GM13977 (cell line): ENCODE measurements at places on chromosomes 6 and 20.
A peak's percentile ranks its signal among the peaks of the same experiment; 100 is the strongest.

DNA sequence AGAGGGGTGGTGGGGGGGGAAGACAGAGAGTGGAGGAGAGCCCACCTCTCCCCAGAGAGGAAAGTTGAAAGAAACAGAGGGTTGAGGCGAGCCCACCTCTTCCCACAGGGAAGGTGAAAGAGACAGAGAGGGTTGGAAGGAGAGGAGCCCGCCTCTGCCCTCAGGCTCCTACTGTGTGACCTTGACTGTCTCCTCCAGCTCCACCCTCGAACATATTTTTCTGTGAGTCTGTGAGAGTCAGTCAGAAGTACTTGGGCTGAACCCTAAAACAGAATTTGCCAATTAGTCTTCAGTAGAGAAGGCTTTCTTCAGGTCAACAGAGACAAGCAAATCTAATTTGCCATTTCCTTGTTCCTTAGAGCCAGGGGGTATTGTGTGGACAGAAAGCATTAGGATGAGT lies 153.7 kb upstream of the SNX9 start:
- DNase-seq = no peak

DNA sequence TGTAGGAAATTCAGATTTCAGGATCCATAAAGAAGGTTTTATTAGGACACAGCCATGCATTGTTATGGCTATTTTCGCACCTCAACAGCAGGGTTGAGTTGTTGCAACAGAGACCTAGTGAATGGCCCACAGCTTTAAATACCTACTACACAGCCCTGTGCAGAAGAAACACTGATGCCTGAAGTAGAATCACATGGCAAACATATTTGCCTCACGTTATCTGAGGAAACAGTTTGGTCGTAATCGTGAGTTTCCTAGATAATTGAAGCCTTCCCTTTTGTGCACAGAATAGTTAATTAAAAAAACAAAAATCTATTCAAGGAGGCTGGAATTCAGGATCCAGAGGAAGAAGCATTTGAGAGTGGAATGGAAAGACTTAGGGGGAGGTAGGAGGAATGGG lies 55.1 kb downstream of the GCNT2 start:
- DNase-seq = no peak

DNA sequence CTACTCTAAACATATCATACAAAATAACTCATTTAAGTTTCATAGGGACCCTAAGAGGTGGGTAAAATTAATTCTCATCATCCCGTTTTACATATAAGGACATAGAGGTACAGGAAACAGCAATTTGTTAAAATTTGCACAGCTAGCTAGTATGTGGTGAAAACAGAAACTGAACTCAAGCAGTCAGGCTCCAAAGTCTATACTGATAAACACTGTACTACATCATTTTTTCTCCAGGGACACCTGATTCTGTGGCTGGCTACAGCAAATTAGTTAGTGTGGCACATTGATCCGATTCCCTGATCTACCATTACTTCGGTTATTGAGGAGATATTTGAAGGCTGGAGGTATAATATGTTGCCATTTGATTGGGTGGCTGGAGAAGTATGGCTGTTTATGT lies 36.2 kb upstream of the E2F3 start:
- no peak for DNase-seq

DNA sequence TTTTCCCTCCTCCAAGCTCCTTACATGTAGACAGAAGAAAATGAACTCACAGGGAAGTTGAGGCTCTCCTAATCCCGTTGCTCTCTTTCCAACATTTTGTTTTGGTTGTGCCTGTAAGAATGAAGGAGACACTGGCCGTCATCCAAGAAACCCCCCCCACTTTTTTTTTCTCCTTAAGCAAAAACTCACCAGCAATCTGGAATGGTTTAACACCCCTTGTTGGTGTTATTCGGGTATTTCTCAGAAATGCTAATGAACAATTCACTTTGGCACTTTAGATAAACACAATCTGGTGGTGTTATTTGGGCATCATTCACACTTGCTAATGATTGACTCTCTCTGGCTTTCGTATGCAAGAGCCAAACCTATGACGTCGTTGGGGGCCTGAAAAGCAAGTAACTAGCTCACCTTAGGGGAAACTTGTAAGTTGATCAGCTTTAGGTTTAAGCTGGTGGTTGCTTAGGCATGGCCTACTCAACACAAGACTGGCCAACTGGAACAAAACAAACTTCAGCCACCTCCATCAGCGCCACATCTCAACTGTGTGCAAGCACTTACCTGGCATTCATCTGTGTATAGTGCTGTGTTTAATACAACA lies 24.3 kb upstream of the OLIG3 start:
- no peak for DNase-seq

GRCh38 chr6:75492386-75493153 lies 1.0 kb downstream of the FILIP1 start:
- no peak for DNase-seq

DNA sequence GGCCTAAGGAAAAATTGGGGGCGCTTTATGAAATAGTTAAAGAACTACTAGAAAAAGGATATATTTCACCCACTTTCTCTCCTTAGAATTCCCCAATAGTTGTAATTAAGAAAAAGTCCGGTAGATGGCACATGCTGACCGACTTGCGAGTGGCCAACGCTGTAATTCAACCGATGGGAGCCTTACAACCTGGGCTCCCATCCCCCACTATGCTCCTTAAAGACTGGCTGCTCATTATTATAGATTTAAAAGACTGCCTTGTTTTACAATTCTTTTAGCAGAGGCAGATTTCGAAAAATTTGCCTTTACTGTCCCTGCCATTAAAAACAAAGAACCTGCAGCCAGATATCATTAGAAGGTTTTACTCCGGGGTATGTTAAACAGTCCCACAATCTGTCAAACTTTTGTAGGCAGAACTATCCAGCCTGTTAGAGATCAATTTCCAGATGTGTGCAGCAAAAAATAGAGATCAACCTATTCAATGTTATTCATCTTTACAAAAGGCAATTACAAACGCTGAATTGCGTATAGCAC lies 58.5 kb upstream of the PRSS16 start:
- peak; percentile 65 for DNase-seq

GRCh38 chr6:166415306-166415705 lies 32.6 kb upstream of the MPC1 start:
- no peak for DNase-seq

DNA sequence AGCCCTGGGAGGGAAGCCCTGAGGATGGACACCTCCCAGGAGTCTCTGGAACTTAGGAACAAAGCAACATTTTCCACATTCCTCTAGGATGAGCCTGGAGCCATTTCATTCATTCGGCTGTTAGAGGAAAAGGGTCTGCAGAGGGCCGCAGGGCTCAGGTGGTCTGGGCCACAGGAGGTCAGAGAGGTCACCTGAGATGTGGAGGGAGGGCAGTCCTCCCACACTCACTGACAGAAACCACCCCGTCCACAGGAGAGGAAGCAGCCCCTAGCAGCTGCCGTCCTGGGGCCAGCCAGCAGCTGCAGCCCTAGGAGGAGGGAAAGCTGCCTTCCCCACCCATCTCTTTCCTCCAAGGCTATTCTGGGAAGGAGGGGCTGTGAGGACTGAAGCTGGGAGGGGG lies 207.0 kb downstream of the CDC5L start:
- no peak for DNase-seq

DNA sequence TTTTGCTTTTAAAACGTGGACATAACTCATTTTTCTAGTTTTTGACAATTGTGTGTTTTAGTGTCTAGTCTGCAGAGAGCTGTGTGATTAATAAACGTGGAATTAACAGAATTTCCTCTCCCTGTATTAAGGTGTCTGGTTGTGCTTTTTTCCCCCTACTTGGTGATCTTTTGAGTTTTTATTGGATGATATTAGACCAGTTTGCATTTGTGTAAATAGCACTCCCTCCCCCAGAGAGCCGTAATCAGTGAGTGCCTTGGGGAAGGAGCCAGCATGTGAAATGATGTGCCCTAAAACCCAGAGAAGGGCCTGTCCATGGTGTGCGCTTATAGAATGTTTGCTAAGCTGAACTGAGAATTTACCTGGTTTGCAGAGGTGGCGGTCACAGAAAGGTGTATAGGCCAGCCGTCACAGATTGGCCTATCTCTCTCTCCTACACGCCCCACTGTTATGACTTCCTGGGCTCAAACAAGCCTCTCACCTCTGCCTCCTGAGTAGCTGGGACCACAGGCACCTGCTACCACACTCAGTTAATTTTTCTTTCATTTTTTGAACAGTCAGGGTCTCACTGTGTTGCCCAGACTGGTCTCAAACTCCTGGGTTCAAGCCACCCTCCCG lies 42.4 kb downstream of the ALDH5A1 start:
- DNase-seq = no peak

DNA sequence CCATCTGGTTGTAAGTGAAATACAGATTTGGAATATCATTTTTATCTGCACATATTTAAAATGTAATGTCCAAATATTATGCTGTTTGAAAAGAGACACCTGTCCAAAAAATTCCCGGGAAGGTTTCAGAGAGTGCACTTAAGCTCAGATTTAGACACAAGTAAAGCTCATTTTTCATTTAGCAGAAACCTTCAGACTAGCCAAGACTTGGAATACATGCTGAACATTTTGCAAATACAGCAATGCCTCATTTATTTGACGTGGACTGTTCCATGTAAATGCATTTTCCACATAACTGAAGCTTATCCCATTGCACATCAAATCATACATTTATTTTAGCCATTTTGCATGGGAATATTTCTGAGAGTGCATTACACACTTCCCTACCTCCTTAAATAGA lies 280.7 kb downstream of the ZNF217 start:
- DNase-seq = no peak

- DNase-seq = no peak
These were observed 169.7 kb upstream of the GGTLC1 start for GRCh38 chr20:24158281-24158680.

DNA sequence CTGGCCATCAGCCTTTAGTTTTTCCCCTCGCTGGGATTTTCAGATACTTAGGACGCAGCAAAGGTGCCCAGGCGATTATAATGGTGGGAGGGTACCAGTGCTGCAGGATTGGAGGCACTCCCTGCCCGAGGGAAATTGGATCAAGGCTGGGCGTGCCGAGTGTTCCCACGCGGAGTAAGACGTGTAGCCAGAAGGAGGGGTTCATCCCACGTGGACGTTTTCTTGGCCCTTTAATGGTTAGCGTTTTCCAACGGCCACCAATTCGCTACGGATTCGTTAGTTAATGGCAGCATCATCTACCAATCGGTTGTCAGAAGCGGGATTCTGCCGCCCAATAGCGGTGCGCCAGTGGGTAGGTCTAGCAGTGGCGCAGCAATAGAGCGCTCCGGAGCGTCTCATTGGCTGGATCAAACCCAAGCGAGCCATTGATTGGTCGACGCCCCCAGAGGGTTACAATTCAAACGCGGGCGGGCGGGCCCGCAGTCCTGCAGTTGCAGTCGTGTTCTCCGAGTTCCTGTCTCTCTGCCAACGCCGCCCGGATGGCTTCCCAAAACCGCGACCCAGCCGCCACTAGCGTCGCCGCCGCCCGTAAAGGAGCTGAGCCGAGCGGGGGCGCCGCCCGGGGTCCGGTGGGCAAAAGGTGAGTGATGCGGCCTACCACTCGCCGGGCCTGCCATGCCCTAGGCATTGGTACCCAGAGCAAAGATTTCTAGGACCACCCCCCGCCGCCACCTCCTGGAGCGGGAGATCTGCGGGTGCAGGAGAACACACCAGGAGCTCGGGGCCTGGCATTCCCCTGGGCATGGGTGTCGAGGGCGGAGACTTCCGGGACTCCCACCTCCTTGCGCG lies at the start of gene UBE2C:
Gene UBE2C, plus strand, starts transcription at position 488 of the 849 bp plus-strand sequence. Its CDS starts 52 bp downstream, at position 540.
- peak; percentile 98 for DNase-seq

GRCh38 chr6:17017416-17017815 lies 84.4 kb upstream of the STMND1 start:
- no peak for DNase-seq

GRCh38 chr6:73476723-73477122 lies 15.2 kb downstream of the MTO1 start:
- DNase-seq = no peak

GRCh38 chr20:23268792-23269354 lies 81.7 kb upstream of the NXT1 start:
- no peak for DNase-seq

DNA sequence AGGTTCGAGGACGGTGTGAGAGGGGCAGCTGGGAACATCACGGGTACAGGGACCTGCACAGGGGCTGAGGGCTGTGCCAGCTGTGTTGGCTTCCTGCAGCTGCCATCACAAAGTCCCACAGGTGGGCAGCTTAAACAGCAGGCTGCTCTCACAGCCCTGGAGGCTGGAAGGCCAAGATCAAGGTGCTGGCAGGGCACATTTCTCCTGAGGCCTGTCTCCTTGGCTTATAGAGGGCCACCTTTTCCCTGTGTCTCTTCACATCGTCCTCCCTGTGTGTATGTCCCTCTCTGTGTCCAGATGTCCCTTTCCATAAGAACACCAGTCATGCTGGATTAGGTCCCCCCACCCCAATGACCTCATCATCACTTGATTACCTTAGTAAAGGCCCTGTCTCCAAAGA lies 15.1 kb upstream of the MPC1 start:
- DNase-seq = no peak

DNA sequence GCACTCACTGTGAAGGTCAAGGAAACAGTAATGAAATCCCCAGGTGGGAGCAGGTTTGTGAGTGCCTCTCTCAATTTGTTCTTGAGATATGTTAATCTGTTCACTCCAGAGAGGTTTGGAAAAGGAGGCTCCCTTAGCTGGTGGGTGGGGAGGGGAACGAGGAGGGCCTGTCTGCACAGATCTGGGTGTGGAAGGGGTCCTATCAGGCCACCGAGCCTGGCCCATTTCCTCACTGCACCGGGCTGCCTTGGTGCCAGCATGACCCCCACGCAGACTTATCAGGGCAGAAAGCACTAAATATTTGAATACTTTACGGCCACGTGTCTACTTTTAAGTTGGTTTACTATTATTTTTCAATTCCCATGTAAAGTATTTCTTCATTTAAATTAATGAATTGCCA lies 8.3 kb downstream of the AGPAT4 start:
- no peak for DNase-seq

DNA sequence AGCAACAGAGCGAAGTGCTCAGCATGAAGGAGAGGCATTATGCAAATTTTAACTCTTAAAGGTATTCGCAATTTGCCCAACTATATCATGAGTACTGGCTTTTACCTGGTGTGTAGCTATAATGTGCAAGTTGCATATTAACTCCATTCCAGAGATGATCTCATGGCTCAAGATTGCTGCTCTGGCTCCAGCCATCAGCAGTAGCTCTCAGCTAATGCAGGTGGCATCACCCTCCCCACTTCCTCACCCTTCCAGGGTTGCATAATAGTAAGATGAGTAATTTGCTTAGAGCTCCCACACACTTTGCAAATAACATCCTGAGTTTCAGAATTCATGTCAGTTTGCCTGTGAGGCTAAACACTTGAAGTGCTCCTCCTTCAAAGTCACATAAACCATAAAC lies 15.9 kb upstream of the PCSK2 start:
- no peak for DNase-seq

DNA sequence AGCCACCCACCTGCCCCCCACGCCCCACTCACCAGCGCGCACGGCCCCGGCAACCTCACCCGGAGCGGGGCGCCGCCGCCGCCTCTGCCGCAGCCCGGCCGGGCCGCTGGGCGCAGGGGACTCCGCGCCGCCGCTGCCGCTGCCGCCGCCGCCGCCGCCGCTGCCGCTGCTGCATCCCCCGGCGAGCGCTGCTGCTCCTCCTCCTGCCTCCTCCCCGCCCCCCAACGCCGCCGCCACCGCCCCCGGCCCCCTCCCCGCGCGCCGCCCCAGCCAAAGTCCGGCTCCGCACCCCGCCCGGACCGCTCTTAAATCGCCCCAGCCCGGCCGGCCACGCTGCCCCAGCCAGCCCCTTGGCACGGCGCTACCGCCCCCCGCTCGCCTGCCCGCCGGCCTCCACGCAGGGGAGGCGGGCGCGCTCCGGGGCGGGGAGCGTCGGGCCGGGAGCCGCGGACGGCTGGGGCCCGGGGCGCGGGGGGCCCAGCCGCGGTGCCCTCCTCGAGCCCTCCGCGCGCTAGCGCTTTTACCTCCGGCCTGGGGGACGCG lies at the start of gene SULF2:
Gene SULF2, minus strand, starts transcription at position 171 of the 543 bp plus-strand sequence. CDS start 28,118 bp downstream, outside the sequence.
- DNase-seq = peak; percentile 63

- no peak for DNase-seq
These were observed 69.8 kb upstream of the RIN2 start for GRCh38 chr20:19688031-19688806.
